ENCODE measurements at places on chromosomes 16 and 17.

DNA sequence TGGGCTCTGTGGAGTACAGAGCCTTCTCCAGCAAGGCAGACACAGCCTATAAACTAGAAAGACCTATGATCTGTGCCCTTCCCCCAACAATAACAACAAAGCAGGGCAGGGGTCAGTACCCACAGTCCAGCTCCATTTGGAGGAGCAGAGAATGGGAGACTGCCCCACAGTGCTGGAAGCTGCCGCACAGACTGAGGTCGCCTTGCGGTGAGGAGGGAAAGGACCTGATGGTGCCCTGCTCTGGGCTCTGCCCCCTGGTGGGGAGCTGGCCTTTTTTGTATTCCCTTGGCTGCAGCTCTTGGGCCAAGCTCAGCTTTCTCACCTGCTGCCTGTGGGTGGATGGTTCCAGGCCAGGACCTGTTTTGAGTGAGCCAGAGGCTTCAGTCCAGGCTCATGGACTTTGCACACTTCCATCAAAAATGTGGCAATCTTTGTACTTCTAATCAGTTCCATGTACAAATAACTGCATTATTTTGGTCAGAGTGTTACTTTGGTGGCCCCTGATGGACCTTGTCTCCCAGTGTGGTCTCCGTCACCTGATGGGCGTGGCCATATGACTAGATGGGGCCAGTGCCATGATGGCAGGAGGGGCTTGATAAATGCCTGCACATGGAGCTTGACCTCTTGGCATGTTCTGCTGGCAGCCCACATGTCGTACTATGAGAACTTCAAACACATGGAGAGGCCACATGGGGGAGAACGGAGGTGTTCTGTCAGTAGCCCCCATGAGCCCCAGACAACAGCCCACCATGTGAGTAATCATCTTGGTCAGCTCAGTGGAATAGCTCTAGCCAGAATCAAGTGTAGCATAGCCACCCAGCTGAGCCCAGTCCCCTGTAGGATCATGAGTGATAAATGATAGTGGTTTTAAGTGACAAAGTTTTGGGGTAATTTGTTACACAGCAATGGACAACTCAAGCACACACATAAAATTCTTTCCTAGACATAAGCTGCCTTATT lies 24.2 kb downstream of the B9D1 start:
- DNase-seq: peak; percentile 66

DNA sequence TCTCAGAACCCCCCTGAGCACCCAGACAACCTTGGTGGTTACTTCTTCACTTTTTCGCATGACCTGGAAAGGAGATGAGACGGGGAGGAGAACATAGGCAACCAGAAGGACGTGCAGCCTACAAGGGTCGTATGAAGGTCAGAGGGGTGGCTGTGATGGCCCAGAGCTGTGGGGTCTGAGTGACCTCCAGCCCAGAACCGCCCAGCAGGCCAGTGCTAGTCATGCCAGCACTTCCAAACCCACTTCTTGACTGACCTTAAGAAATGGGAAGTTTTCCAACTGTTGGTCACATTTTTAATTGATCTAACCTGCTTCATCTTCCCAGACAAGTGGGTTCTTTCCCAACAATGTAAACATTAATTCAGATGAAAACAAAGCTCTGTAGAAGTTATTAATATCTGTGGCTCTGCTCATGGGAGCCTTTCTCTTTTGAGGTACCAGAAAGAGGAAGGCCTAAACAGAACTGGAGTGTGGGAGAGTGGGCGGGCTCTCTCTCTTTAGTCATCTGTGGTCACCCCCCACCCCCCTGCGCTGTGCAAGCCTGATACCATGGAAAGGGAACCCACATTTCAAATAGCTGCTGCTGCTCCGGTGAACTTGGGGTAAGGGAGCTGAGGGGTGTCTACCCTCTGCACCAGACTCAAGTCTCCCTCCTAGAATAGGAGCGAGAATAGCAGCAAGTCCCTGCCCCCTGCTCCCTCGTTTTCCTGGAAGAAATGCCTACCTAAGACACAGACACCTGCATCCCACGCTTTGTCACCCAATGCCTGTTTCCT lies 101.6 kb downstream of the RAB11FIP4 start:
- peak; percentile 69 for DNase-seq

- DNase-seq: no peak
These were observed 55.4 kb downstream of the NLK start for GRCh38 chr17:28097901-28098300.

DNA sequence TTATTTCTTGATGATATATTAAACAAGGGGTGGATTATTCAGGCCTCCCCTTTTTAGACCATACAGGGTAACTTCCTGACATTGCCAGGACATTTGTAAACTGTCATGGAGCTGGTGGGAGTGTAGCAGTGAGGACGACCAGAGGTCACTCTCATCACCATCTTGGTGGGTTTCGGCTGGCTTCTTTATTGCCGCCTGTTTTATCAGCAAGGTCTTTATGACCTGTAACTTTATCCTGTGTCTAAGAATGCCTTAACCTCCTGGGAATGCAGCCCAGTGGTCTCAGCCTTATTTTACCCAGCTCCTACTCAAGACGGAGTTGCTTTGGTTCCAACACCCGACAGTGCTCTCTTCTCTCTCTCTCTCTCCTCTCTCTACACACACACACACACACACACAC lies 221.9 kb downstream of the C16orf95 start:
- no peak for DNase-seq

GRCh38 chr17:59572301-59572924 lies 7.0 kb downstream of the DHX40 start:
- no peak for DNase-seq

DNA sequence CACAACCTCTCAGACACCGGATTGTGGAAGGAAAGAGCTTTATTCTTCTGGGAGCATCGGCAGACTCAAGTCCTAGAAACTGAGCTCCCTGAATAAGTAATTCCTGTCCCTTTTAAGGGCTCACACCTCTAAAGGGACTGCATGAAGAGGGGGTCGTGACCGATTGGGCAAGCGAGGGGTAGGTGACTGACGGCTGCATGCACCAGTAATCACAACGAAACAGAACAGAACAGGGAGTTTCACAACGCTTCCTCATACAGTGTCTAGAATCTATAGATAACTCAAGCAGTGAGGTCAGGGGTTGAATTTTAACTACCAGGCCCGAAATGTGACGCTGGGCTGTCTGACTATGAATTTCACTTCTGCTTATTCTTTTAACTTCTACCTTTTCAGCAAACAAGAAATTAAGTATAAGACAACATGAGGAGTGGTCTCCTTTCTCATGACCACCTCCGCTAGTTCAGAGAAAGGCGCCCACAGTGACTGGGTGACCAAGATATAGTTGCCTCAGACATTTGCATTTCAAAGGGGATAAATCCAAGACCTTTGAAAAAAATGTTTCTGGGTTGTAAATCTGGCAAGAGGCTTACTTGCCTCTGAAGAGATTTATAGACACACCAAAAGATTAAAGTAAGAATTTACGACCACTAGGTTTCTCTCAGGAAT lies 88.4 kb upstream of the ATF7IP2 start:
- peak; percentile 81 for DNase-seq

DNA sequence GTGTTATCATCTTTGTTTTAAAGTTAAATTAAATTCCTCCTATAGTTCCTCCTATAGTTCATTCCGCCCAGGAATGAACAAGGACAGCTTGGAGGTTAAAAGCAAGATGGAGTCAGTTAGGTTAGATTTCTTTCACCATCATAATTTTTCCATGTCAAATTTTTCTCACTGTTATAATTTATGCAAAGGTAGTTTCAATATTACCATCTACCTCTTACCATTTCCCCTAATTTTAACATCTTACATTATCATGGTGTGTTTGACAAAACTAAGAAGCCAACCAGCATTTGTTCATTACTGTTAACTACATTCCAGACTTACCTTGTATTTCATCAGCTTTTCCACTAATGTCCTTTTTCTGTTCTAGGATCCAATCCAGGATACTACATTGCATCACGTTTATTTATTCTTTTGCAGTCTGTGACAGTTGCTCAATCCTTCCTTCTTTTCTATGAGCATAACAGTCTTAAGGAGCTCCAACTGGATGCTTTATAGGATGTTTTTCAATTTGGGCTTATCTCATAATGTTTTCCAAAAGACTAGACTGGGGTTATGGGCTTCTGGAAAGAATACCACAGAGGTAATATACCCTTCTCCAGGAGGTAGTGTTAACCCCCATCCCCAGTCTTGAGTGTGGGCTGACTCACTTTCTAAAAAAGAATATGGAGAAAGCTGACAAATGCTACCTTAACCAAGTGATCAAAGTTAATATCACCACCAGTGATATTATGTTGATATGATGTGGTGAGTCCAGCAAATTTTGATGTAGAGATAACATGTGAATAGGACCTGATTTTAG lies 158.5 kb downstream of the PPM1E start:
- DNase-seq: no peak

GRCh38 chr17:49090878-49091594 lies 41.5 kb upstream of the B4GALNT2 start:
- no peak for DNase-seq

DNA sequence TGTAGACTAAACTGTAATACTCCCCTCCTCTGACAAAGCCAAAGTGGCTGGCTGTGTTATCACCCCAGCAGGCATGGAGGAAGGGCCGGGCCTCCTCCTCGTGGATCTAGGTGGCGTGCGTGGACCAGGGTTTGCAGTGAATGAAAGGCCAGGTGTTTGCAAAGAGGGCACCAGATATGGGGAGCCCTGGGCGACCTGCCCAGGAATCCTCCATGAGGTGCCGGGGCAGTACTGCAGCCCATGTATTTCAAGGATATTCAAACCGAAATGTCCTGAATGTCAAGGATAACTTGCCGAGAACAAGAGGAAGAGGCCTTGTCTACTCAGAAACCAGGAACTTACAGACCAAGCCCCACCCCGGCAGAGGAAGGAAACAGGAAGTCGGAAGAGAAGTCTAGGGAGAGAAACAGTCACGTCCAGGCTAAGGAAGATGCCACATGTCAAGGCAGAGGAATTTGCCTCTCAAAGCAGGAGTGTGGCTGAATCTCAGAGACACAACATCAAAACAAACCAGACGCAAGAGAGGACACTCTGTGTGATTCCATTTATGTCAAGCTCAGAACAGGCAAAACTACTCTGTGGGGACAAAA lies 13.7 kb upstream of the OSGIN1 start:
- DNase-seq: peak; percentile 15

GRCh38 chr17:51840688-51841087 lies 317.8 kb downstream of the CA10 start:
- no peak for DNase-seq

GRCh38 chr17:43536236-43536992 lies 9.7 kb downstream of the ETV4 start:
- no peak for DNase-seq

DNA sequence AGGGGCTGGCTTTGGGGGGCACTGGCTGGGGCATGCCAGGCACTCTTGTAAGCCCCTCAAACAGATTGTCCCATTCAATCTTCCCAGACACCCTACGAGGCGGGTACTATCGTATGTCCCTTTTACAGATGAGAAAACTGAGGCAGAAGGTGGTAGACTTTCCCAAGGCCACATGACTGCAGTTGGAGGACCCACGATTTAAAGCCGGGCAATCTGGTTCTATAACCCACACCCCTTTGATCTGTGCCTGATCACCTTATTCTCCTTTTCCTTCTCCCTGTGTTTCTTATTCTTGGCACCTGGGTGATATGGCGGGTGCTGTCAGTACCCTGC lies 146.3 kb upstream of the IRX3 start:
- DNase-seq: no peak

DNA sequence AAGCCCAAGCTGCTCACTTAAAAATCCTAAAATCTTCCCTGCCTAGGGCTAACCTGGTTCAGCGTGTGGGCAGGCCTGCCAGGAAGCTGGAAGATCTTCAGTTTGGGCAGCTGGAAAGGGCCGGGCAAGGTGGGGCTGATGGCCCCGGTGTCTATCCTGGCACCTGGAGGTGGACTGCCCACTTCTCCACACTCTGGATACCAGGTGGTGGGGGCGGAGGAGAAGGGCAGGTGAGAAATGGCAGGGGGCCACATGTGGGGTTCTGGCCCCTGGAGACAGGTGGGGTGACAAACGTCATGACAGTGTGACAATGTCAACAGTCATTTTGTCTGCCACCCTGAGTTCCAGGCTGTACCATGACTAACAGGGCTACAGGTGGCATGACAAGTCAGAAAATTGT lies 78.5 kb upstream of the C16orf82 start:
- no peak for DNase-seq

DNA sequence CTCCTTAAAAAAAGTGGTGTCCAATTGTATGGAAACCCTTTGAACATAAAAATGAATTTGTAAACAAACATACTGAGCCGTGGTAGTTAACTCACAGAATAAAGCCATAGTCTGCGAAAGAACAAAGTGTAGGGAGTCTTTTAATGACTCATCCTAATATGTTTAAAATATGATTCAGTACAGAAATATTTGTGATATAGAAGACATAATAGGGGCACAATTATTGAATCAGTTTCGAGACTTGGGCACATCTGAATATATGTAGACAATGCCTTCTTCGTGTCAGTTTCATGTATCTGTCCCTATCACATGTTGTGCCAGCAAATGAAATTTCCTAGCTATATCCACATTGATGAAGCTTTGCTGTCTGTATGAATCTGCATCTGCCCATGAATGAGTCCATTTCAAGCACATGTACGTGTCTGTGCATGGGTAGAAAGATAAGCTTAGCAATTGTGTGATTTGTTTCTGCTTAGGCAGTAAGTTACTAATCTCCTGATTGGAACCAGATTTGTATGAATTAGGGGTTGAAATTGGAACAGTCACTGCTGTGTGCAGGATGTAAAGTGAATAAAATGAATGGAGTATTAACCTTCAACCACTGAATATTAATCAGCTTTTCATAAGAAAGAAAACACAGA lies 112.5 kb upstream of the SOX9 start:
- DNase-seq: no peak

DNA sequence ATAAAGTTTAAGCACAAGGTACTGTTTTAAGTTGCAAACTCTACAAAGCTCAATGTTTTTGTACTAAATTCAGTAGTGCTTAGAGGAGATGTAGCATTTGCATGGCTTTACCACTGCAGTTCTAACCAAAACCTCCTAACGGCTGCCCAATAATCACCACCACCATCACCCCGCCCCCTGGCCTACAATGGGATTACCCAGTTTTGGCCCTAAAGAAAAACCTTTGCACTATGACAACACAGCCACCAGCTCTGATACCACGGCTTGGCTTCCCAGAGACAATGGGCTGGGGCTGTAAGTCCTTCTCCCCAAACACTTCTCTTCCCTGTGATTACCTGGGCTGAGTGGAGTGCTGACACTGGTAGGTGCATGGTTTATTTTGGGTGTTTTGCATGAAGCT lies 58.4 kb upstream of the MTMR4 start:
- no peak for DNase-seq

- no peak for DNase-seq
These were observed 5.6 kb downstream of the MRPL27 start for GRCh38 chr17:50367401-50367800.

GRCh38 chr16:31033709-31034492 lies 543 bp downstream of the STX4 start:
- DNase-seq: peak; percentile 86

- no peak for DNase-seq
These were observed 15.5 kb downstream of the SNX11 start for GRCh38 chr17:48123111-48123510.

DNA sequence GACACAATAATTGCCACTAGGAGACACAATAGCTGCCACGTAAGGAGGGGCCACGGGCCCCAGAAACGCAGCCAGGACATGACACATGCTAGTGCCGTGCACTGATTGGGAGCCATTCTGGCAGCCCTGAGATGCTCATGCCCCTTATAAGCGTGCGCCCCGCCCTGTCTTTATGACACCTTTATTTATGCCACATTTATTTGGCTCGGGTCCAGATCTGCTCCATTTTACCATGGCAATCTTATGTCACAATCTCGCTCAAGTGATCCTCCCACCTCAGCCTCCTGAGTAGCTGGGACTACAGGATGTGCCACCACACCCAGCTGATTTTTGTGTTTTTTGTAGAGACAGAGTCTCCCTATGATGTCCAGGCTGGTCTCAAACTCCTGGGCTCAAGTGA lies 43.8 kb upstream of the NF1 start:
- no peak for DNase-seq
